ENCODE measurements at places on chromosomes 12 and 14.

GRCh38 chr12:50488801-50489200 lies 16.0 kb upstream of the DIP2B start:
- DNase-seq = no peak

DNA sequence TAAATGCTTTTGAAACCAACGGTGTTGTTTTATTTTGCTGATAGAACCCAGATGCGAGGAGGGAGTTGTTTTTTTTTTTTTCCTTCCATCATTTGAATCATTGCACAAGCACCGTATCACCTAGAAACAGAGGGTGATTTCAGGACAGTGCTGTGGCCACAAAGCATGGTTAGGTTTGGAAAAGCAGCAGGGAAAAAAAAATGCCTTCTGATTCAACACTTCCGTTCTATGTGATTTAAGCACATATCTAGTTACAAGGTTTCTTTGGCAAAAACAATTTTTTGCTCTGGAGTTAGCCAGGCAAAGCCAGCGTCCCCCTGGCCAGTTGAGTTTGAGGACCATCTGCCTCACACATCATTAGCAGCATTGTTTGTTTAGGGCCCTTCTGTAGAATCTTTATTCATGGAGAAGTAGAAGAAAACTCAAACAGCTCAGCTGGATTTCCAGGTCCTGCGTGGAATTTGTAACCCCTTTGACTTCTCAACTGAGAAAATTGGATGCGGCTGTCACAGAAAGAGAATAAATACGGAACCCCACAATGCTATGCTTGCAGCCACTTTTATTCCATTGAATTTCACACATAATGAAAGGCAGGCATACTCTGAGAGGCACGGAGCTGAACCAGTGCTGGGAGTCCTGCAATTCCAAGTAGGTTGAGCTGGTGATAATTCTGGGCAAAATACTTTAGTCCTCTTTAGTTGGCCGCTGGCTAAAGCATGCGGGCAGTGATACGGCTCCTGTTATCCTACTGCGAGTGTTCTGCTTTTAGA lies 17.0 kb upstream of the WNT5B start:
- DNase-seq = no peak

- no peak for DNase-seq
These were observed 1.5 kb upstream of the SDR9C7 start for GRCh38 chr12:56935752-56936151.

DNA sequence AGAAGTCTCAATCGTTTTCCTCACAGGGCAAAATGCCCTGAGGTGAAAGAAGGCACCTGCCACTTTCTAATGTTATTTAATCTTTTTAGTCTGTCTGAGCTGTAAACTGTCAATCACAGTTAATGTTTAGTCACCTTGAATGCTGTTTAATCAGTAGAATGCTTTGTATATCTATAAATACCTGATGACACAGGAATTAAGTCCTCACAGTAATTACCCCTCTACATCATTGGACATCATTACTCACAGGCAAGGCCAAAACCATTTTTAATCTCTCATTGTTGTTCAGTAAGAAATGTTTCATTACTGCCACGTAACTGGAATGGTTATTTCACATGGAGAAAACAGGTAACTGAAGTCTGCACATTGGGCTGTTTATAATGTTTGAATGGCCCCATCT lies 178.8 kb downstream of the EXOC5 start:
- no peak for DNase-seq

GRCh38 chr12:4847713-4848112 lies 62.0 kb upstream of the KCNA1 start:
- no peak for DNase-seq

GRCh38 chr12:45517381-45517780 lies 212.1 kb upstream of the ARID2 start:
- DNase-seq = no peak

DNA sequence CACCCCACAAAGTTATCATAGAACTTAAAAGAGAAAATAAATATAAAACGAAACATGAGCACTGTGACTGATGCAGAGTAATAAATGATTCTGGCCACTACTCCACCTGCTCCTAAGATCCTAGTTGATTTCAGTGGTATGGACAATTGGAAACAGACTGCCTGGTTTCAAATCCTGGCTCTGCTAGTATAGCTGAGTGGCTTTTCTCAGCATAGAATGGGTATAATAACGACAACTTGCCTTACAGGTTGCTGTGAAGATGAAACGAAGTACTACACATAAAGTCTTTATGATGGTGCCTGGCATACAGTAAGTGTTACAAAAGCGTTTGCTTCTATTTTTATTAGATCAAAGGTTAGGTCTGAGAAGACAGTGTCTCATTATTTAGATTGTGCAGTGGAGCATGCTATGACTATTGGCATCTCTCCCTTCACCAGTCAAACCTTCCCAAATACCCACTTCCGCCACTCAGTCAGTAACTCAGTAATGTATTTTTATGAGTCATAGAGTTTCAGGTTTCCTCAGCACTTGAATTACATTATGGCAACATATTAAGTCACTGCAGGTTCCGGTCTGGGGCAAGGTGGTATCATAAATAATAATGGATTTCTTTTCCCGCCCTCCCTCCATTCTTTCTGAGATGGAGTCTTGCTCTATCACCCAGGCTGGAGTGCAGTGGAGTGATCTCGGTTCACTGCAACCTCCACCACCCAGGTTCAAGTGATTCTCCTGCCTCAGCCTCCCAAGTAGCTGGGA lies 29.7 kb upstream of the NR2C1 start:
- no peak for DNase-seq

DNA sequence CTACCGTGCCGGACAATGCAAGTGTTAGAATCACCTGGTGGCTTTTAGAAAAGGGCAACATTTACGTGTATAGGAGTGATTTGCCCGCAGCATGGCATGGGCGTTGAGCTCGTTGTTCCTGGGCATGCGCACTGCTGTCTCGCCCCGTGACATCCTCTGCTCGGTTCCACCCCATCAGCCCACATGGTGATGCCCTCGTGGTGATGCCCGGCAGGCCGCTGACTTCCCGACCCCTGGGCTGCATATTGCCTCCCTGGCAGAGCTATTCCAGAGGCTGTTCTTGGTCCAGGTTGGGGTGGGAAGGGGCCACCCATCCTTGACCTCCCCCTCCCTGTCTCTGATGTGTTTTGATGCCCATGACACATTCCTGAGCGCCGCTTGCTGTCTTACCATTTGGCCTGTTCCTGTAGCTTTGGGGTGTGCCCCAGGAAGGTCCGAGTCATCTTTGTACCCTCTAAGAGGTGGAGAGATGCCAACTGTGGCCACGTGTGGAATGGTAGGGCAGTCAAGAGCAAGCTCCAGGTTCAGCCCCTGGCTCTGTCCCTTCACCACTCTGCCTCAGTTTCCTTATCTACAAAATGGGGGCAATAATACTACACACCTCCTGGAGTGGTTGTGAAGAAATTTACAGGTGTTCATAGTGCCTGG lies 4.8 kb downstream of the HIP1R start:
- DNase-seq = no peak

GRCh38 chr12:81206429-81206828 lies 128.6 kb downstream of the ACSS3 start:
- no peak for DNase-seq

DNA sequence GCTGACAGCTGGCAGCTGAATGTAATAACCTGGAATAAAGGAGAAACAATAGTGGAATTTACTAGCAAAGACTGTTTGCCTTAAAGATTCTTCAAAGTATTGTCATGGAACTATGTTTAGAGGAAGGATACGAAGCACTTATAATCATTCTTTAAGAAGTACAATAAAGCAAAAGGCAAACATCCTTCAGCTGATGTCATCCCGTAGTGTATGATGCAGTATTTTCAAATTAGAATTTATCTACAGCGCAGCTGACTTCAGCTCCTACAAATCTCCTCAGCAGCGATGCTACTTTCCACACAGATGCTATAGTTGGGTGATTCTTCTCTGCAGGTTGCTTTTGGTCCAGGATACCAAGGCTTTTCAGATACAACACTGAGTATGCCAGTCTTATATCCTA lies 31.5 kb downstream of the CLEC1A start:
- no peak for DNase-seq

DNA sequence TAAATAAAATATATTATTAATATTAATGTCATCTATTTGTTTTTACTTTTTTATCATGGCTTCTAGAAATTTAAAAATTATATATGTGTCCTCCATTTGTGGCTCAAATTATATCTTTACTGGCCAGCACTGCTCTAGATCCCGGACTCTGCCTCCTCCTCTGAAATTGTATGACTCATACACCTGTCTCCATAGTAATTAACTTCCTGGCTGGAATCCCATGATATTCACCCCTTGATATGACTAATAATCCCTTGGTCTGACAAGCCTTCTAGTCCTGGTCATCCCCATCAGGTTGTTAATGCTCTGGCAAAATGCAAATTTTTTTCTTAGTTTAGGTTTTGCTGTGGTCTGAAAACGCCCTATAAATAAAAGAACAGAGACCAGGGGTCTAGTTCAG lies 116.2 kb downstream of the BMP4 start:
- no peak for DNase-seq

DNA sequence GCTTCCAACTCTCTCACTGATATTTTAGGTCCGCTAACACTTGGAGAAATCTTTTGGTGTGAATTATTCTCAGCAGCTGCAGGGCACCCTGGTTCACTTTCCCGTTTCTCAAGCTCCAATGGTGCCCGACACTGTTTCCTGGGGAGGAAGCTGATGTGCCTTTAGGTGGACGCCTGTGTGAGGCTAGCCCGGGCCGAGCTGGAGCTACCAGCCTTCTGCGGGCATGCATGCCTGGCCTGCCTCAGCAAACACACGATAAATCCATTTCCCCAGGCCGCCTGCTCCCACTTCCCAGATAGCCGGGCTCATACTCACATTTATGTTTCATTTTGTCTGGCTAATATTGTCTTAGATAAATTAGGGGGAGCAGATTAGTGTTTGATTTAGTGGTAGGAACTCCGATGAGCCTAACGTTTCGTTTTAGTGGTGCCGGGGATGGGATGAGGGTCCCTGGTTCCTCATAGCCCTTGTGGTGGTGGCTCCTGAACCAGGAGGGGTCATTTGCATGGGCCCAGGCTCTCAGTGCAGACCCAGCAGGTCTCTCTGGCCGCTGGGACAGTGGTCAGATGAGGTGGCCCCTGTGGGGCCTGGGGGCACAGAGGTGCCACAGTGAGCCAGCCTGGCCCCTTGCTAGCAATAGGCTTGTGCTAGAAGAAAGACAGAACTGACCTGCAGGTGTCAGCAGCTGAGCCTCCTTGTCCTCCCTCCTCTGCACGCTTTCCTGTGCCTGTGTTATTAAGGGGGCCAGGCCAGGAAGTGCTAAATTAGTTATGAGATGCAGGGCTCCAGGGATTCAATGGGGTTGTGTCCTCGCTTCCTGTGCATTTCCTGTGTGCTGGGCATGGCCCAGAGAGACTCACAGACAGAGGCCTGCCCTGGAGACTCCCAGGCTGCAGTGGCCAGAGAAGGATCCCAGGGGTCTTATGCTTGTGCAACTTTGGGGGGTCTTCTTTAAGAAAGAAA lies 88.3 kb downstream of the KIF26A start:
- no peak for DNase-seq

All from erythroblast (primary cell).